Foreskin keratinocyte (primary cell): ENCODE measurements at places on chromosomes 16 and 17. TPM values are rescaled to one million over a fixed set of nuclear protein-coding genes. Genes with fewer than 3 reads are reported as not detected.

- no peak for DNase-seq
Measured at GRCh38 chr16:88691924-88692560, 5.7 kb upstream of the SNAI3 start.

Gene ATP2C2
- 0.17 and 0.25 TPM in 2 replicates for total RNA-seq

DNA sequence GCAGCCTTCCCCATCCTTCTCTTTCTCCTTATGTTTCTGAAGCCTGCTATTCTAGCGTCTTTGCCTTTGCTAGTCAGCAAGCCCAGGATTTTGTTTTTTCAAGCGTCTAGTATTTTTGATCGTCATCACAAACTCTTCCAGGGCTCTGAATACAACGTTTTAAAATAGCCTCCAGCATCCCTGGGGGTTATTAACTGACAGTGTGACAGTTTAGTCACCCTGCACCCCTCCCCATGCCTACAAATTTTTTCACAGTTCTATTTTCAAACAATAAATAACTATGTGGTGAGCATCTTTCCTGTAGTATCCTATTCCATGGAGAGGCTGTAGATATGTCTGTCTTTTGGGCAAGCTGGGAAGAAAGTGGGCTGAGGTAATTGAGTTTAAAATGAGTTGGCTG lies 280.9 kb downstream of the MAP2K4 start:
- no peak for DNase-seq

Gene SYCE1L
- 1.6 and 4.3 TPM in 2 replicates for total RNA-seq

GRCh38 chr17:15349119-15349518 lies 7.7 kb upstream of the TEKT3 start:
- DNase-seq = no peak

GRCh38 chr17:78716814-78717393 lies 65.2 kb downstream of the CYTH1 start:
- no peak for DNase-seq

- DNase-seq = peak; percentile 33
Measured at GRCh38 chr16:90057738-90058173, 19.4 kb downstream of the PRDM7 start.

GRCh38 chr17:45440161-45440778 lies 7.6 kb upstream of the ARHGAP27 start:
- peak; percentile 58 for DNase-seq

Gene PLLP
- total RNA-seq = 20.9 and 26.8 TPM in 2 replicates

DNA sequence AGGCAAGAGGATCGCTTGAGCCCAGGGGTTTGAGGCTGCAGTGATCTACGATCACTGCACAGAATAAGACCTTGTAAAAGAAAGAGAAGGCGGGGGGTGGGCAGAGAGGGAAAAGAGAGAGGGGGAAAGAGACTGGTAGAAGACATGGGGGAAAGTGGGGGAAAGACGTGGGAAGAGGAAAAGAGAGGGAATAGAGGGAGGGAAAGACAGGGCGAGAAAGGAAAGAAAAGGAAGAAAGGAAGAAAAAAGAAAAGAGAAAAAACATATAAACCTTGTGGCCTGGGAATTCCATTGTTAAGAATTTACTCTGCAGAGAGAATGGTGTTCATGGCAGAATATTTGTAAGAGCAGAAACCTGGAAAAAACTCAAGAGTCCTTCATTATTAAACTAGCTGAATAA lies 120.4 kb downstream of the RMI2 start:
- DNase-seq = no peak

DNA sequence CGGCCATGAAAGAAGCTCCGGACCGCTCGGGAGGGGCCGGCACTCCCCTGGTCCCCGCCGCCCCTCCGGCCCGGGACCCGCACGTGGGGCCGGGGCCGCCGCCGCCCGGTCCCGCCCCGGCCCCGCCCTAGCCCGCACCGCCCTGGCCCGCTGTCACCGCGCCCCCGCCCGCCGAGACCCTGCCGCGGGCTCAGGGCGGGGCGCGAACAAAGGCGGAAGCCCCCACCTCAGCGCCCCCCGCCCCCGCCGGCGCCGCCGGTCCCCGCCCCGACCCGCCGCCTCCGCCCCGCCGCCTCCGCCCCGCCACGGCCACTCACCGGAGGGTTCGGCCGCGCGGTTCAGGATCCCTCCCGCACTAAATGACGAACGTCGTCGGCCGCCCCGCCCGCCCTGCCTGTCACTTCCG lies at the start of gene ARHGDIA:
ARHGDIA (minus strand) TSS at position 357 of the 406 bp plus-strand sequence. CDS start 1,407 bp downstream, outside the sequence.
- no peak for DNase-seq

DNA sequence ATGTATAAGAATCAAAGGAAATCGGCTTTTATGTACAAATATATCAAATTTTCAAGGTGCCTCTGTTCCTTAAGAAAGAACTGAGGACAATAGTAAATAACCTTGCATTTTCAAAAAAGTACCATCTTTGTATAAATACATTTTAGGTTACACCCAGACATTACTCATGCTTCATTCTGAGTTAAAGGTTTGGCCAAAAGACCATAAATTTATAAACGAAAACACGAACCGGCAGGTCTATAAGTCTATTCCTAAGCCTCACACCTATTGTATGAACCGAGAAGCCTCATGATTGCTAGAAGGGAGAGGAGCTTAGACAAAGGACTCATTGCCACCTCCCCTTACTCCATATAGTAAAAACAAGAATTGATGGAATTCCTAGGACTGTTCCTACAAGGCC lies 94.6 kb upstream of the PSMD7 start:
- no peak for DNase-seq

- no peak for DNase-seq
Measured at GRCh38 chr17:81741594-81742452, 29.7 kb downstream of the SLC25A10 start.

GRCh38 chr16:70437582-70438557 lies 1.0 kb downstream of the ST3GAL2 start:
- DNase-seq = peak; percentile 14

DNA sequence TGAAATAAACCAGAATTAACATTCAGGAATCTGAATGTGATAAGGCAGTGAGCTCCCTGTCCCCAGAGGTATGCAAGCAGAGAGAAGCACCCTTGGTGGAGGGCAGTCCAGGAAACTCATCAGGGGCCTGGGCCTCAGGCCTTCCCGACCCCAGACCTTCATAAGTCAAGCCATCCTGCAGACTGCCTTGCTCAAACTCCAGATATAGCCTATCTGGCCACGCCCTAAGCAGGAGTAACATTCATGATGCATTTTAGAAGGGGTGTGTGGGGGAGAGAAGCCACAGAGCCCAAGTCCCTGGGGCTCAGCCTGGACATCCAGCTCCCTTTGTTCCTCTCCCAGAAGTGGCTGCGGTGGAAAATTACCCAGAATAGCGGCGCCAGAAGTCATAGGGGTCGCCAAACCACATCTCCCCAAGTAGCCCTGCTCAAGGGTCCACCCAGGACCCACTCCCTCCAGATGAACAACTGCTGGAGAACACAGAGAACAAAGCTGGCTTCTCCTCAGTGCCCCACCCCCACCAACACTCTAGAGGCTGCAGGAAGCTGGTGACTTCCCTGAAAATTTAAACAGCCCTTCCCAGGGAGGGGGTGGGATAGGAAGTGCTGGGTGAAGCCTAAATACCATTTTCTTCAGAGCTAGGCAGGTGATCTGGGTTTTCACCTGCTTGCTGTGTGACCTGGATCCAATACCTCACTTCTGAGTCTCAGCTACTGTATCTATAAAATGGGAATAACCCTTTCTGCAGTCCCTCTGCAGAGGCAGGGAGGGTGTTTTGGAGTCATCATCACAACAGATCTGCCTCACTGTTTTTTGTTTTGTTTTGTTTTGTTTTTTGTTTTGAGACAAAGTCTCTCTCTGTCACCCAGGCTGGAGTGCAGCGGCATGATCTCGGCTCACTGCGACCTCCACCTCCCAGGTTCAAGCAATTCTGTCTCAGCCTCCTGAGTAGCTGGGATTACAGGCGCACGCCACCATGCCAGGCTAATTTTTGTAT lies 1.5 kb upstream of the SREBF1 start:
- DNase-seq = no peak

- no peak for DNase-seq
Measured at GRCh38 chr17:48799069-48799723, 17.8 kb downstream of the TTLL6 start.

DNA sequence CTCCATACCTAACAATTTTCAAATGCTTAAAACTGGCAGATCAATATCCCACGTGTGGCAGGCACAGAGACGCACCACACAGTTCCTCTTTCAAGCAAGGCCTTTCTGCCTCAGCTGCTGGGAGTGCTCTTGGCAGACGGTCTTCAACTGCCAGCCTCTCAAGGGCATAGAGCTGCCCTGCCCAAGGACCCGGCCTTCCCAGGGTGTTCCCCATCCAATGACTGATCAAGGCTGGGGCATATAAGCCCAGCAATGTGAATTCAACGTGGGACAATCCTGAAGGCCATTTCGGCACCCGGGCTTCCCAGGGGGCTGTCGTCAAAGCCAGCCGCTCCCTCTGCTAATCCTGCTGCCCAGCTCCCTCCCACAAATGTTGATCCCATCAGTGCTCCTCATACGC lies 107.1 kb downstream of the STX8 start:
- DNase-seq = no peak

DNA sequence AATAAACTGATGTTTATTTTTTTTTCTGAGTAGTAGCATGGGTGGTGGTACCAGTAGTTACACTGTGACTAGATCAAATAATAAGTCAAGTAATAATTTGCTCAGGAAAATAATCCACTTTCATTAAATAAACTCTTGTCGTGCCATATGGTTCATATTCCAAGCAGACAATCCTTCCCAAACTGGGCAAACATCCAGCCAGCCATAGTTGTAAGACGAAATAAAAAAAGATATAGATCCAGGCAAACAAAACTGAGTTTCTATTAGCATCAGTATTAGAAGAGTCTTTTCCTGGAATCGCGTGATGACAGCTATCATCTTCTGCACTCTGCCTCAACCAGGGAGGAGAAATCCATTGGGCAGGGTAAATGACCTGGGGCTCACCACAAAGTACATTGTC lies 508.4 kb upstream of the GOT2 start:
- DNase-seq = no peak

DNA sequence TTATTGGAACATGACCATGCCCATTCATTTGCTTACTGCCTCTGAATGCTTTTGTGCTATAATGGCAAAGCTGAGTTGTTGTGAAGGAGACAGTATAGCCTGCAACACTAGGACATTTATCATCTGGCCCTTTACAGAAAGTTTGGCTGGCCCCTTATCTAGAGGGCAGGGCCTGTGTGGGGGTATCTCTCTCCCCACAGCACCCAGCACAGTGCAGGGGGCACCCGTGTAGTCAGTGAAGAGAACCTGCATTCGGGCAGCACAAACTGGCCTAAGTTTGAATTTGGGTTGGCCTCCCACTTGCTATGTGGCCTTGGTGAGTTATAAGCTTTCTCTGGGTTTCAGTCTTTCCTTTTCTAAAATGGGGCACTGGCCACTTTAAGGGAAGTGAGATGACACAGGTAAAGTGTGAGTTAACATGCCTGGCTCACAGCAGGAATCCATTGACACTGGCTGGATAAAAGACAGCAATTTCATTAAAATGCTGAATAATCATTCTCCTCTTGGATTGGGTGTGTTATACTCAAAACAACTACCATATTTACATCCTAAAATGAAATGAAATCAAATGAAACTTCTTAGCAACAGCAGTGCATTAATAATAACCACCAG lies 12.1 kb downstream of the UBE2O start:
- DNase-seq = no peak

- no peak for DNase-seq
Measured at GRCh38 chr16:66395806-66396555, 29.5 kb downstream of the CDH5 start.

GRCh38 chr16:12600536-12601256 lies 203.0 kb downstream of the CPPED1 start:
- DNase-seq = no peak

DNA sequence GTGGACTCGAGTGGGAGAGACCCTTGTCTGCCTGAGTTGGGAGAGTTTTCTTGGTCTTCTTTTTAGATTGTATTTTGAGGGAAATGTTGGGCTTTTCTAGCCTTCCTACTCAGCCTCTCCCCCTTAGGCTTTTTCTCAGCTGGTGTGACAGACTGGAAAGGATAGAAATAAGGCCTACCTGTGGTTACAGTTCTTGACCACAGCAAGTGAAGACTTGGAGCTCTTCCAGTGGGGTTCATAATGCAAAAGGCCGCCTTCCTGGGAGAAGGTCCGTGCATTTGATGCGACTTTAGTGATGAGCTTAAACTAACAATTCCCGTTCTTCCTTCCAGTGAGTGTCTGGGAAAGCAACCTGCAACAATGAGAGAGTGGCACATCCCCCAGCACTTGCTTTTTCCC lies 56.8 kb downstream of the B9D1 start:
- DNase-seq = no peak

Gene CHP2
- not detected in 2 replicates for total RNA-seq

DNA sequence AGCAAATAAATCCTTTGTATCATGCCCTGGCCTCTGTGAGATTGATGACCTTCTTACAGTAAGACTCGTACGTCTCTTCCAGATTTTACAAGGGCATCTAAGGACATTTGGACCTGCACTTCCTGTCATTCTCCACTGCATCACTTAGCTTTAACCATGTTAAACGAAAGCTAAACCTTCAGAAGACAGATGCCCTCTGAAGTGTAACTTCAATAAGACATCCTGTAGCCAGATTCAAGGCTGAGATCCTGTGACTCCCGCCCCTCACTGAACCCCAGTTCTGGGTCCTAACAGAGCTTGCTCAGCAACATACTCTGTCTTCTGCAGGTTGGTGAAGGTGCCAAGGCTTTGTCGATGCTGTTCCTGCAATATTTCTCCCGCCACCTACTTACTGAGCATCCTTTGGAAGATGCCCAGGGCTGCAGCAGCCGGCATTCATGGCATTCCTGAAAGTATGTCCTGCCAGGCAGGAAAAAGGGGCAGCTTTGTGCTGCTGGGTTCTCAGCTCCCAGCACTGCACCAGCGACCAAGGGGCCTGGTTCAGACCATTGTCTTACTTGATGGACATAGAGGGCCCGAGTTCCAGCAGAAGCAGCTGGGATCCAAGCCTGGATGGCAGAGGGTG lies 131.1 kb downstream of the AXIN2 start:
- DNase-seq = no peak

- no peak for DNase-seq
Measured at GRCh38 chr17:7213895-7214299, 5.7 kb downstream of the DLG4 start.

Gene CRK
- 79.2 and 79.3 TPM in 2 replicates for total RNA-seq

- no peak for DNase-seq
Measured at GRCh38 chr17:30274887-30275286, 16.9 kb downstream of the BLMH start.

- DNase-seq = no peak
Measured at GRCh38 chr17:78599419-78599818, 22.2 kb upstream of the DNAH17 start.

DNA sequence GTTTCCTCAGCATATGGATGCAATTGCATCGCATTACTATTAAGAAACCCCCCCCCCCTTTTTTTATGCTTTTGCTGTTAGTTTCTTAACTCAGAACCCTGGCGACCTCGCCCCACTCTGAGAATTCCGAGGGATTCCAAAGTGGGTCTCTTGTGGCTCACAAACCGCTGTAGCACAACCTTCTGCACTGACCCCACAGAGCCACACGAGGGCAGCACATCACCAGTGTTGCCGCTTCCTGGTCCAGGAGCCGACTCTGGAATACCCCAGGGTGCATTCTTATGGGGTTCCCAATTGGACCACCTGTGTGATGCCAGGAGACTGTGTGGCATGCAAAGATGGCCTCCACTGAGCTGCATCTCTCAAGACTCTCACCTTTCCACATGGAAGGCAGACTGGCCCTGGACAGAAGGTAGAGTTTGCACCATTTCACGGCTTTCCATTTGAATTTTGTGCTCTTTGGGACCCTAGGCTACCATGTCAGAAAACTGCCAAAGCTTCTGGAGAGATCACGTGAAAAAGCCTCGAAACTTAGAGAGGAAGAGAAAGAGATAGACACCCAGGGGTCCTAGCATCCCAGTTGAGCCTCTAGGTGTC lies 432.7 kb upstream of the ASIC2 start:
- no peak for DNase-seq
